Brain (organoid and tissue), 16 donors: ENCODE measurements at places on chromosomes 7 and 10.

GRCh38 chr7:21891291-21891690 is 54.4 kb downstream of the CDCA7L start:
- no peak for DNase-seq

GRCh38 chr7:20030915-20031362 is 186.2 kb downstream of the MACC1 start:
- no peak for DNase-seq

DNA sequence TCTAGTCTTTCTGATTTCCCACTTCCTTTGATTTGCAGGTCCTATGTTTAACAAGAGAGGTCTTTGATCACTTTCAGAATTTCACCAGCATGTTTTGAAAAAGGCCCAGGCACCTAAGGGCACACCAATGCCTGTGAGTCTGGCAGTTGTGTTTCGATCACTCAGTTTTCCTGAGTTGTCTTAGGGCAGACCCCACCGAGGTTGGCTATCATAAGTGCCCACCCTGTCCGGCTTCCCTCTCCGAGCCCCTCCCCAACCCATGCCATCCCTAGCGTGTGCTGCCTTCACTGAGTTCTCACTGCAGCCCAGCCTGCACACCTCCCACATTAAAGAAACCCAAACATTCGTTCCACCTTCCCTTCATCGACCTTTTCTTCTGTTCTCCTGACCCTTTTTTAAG is 257.9 kb downstream of the GRID1 start:
- DNase-seq: no peak

DNA sequence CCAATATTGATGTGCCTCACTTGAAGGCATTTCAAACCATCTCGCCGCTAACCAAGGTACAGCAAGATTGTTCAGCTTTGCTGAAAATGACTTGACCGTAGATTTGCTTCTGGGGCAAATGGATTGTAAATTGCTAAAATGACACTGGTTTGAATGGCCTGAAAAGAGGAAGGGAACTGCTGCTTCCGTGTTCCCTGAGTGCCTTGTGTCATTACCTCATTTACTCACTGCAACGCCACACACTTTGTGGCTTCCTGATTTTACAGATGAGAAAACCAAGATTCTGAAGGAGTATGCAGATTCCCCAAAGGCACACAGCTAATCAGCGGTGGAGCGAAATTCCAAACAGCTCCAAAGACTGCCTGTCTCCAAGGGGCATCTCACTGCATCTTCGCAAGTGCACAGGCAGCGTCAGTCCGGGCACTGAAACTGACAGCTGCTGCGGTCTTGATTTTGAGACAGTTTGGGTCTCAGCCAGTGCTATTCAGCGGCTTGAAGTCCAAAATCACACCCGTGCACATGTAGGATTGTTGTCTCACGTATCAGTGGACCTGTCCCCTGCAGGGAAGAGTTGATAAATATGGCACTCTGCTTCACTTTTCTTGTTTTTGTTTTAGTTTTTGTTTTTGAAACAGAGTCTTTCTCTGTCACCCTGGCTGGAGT is 290.9 kb downstream of the DPP6 start:
- DNase-seq: peak; percentile 38

- no peak for DNase-seq
These were observed 4.7 kb upstream of the TRIM8 start for GRCh38 chr10:102639537-102639936.

- peak; percentile 36 for DNase-seq
These were observed 115.7 kb downstream of the ICA1 start for GRCh38 chr7:8146106-8146787.

DNA sequence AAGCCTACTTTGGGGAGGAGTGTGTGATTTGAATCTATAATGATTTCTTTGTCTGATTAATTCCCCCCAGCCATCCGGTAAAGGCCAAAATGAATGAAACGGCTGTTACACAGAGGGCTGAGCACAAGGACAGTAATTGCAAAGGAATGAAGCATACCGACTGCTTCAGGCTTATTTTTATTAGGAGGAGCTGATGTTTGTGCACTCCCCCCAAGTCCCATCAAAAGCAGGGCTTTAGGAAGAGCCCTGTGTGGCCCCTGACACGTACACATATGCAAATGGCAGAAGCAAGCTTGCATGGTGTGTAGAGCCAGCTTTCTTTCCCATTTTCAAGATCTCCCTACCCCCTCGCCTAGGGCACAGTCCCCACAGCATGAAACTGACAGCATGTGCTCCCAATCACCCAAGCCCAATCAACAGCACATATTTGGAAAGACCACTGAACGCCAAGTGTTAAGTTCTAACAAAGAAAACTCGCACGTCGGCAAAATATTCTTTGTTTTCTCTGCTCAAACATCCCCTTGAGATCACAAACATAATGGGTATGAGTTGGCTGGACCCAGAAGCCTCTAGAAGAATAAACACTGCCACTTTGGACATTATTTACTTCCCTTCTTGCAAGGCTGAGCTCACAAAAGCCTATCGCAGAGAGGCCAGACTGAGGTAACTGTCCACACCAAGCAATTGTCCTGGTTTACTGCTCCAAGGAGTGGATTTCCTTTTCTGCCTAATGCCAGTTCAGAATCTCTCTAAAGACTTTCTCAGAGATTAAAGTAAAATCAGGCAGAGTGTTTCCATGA is 143.0 kb downstream of the CUBN start:
- DNase-seq: peak; percentile 88

DNA sequence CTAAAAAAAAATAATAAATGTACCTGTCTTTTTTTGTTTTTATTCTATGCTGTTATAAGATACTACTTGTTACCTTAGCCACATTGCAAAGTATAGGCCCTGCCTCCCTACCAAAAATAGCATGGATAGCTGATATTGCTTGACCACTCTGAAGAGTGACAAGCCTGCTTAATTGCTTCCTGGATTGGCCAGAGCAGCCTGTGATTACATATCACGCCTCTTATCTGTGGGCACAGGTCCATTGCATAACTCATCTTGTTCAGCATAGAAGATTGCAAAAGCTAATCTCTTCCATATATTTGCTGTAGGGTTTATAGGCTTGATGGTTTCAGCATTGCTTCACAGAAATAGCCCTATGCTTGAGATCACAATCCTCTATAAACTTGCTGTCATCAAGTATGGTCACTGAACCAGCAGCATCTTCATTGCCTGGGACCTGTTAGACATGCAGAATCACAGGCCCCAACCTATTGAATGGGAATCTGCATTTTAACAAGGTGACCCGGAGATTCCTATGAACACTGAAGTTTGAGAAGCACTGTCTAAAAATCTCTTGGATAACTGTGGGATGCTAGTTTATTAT is 280.8 kb upstream of the CDC14C start:
- no peak for DNase-seq

GRCh38 chr10:100886521-100886920 is 26.2 kb upstream of the SLF2 start:
- no peak for DNase-seq

- DNase-seq: no peak
These were observed 33.5 kb downstream of the FGFBP3 start for GRCh38 chr10:91875779-91876178.

GRCh38 chr10:80924063-80924952 is 386.6 kb downstream of the SH2D4B start:
- peak; percentile 80 for DNase-seq

DNA sequence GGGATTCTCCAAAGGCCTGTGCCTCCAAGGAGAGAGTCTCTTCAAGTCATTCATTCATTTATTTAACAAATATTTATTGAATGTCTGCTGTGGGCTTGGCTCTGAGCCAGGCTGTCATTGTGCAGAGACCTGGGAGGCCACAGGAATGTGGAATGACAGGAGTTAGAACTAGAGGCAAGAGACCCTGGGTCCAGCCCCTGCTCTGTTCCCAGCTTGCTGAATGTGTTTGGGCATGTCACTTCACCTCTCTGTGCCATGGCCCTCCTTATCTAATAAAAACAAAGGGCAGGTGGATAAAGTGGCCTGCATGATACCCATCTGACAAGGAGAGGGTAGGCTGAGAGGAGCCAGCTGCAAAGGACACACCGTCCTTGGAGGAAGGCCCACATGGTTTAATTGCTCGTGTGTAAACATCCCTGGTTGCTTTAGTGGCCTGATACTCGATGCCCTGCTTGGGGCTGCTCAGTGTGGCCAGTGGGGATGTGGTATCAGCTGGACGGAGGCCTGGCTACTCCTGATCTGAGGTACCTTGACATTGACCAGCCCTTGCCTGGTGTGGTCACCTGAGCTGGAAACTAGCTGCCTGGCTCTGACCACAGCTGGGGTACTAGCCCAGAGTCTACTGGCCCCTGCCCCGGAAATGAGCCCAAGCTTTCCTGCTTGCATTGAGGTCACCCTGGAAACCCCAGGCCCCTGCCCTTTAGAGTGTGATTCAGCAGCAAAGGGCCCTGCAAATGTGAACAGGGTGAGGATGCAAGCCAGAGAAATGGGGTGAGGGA is 116.2 kb downstream of the CDH23 start:
- DNase-seq: peak; percentile 52

- DNase-seq: peak; percentile 83
These were observed 267.3 kb upstream of the NPVF start for GRCh38 chr7:25495342-25496250.

GRCh38 chr7:71326595-71326994 is 194.7 kb downstream of the GALNT17 start:
- no peak for DNase-seq

- DNase-seq: peak; percentile 58
These were observed 43.0 kb downstream of the ZMYND11 start for GRCh38 chr10:178208-178607.

DNA sequence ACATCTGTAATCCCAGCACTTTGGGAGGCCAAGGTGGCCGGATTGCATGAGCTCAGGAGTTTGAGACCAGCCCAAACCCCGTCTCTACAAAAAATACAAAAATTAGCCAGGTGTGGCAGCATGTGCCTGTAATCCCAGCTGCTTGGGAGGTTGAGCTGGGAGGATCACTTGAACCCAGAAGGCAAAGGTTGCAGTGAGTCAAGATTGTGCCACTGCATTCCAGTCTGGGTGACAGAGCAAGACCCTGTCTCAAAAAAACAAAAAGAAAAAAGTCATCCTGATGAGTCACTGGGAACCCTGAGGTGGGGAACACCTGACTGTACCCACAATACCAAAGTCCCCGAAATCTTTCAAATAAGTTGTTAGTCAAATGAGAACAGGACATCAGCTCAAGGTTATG is 80.0 kb downstream of the NEBL start:
- no peak for DNase-seq

GRCh38 chr7:26397796-26398426 is 106.2 kb downstream of the SNX10 start:
- no peak for DNase-seq

GRCh38 chr10:129258283-129258923 is 208.6 kb upstream of the MGMT start:
- DNase-seq: no peak

- peak; percentile 84 for DNase-seq
These were observed 51.7 kb downstream of the DAGLB start for GRCh38 chr7:6395898-6396595.

DNA sequence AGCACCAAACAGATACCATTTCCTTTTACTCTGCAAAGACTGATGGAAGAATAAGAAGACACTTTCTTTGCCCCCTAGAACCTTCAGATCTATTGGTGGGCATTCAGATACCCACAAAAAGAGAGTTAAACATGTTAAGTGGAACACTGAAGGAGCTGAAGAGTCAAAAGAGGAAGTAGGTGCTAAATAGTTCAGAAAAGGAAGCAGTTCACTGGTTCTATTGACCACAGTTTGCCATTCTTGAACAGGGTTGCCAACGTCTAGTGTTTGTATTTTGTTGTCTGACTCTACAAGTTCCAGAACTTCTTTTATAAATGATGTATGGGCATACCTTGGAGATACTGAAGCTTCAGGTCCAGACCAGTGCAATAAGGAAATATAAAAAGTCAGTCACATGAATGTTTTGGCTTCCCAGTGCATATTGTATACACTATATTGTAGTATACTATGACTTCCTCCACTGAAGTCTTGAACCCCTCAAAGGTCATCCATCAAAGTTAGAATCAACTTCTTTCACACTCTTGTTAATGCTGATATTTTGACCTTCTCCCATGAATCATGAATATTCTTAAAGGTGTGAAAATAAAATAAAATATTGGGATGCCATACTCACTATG is 47.5 kb upstream of the AGR3 start:
- DNase-seq: no peak
